WTC11 (cell line): ENCODE measurements at places on chromosomes 3 and 15. TPM values are rescaled to one million over a fixed set of nuclear protein-coding genes. Genes with fewer than 3 reads are reported as not detected.
A peak's percentile ranks its signal among the peaks of the same experiment; 100 is the strongest.

GRCh38 chr15:67026610-67026967, 38.8 kb upstream of the SMAD3 start:
- H3K4me3 ChIP-seq: no peak overlapping the region
- H3K27me3 ChIP-seq: no peaks in the 10 kb centered on the region
- H3K36me3 ChIP-seq: no peaks in the 10 kb centered on the region

DNA sequence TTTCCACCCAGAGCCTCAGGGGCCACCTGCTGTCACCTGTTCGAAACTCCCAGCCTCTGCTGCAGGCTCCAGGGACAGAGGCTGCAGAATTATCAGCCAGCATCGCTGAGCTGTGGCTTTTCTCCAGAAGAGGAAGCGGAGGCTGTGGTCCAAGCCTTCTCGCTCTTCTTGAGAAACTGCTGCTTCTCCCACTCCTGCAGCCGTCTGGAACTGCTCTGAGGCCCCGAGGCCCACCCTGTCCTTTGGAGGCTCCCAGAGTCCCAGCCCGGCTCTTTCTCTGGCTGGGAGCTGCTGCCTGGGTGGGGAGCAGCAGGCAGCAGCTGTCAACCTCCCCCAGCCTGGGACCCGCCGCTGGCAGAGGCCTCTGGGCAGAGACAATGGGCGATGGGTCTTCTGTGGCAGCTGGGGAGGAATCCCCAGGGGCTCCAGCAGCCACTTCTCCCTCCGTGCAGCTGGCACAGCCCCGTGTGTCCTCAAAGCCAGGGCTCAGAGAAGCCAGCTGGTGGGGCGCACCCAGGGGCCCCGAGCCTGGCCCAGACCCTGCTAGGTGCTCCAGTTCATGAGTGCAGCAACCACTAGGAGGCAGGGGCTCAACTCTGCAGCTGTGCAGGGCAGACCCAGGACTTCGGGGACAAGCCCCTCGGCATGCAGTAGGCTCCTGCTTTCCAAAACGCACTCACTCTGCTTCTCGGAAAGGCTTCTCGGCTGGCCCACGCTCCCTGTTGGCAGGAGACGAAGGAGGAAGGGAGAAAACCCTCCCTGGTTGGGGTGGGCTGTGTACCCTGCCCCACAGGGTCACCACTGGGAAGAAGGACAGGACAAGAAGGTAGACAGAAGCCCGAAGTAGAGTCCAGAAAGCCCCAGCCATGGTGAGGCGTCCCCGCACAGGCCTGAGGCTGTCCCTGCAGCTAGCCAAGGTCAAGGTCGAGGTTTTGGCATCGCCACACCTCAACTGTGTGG, 49.9 kb upstream of the FURIN start:
- no peak overlapping the region for H3K4me3 ChIP-seq
- H3K4me1 ChIP-seq: peaks cover 35% of the 10 kb centered on the region
- peak; percentile 50 for DNase-seq
- peaks cover 9% of the 10 kb centered on the region for H3K36me3 ChIP-seq

DNA sequence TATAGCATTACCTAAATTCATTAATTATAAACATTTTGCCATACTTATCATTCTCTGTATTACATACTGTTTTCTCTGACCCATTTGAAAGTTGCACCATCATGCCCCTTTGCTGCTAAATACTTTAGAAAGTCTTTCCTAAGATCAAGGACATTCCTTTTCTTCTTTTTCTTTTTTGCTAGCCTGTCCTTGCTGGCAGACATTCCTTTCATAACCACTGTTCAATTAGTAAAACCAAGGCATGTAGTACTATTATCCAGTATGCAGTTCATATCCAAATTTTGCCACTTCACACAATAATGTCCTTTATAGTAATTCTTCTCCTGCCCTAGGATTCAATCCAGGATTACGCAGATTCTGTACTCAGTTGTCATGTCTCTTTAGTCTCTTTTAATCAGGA, 321.0 kb upstream of the C2CD4B start:
- no peaks in the 10 kb centered on the region for H3K27me3 ChIP-seq
- H3K4me1 ChIP-seq: peaks cover 32% of the 10 kb centered on the region
- H3K36me3 ChIP-seq: no peaks in the 10 kb centered on the region
- no peak overlapping the region for H3K27ac ChIP-seq
- no peak overlapping the region for H3K4me3 ChIP-seq
- DNase-seq: no peak

- no peak for DNase-seq
- no peak overlapping the region for H3K27ac ChIP-seq
- H3K27me3 ChIP-seq: no peaks in the 10 kb centered on the region; the same call in 1 of the 2 replicates
These were observed 30.2 kb upstream of the SLCO2A1 start for GRCh38 chr3:134059671-134060560.

DNA sequence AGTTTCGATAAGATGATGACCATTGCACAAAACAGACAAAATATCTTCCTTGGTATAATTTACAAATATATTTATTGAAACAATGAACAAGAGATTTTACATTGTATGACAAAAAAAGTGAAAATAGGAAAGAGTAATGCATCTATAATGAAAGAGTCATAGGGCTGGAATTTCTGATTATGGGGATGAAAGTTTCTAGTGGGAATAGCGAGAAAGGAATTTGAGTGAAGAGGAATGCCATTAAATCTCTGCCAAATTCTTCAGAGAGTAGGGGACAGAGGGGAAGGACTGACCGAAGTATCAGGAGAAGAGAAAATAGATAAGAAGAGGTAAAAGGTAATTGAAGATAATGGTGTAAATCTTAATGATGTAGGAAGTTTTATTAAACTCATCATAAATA, 125.4 kb downstream of the VGLL3 start:
- no peaks in the 10 kb centered on the region for H3K27me3 ChIP-seq
- DNase-seq: no peak
- peaks cover 11% of the 10 kb centered on the region; the same call in 1 of the 2 replicates for H3K36me3 ChIP-seq
- H3K4me3 ChIP-seq: no peak overlapping the region

GRCh38 chr3:39801216-39801615, 8.2 kb upstream of the MYRIP start:
- peaks cover 16% of the 10 kb centered on the region for H3K27me3 ChIP-seq
- H3K36me3 ChIP-seq: no peaks in the 10 kb centered on the region
- no peak for DNase-seq
- H3K27ac ChIP-seq: no peak overlapping the region

GRCh38 chr3:57281715-57282114, 10.8 kb downstream of the ASB14 start:
- H3K4me3 ChIP-seq: no peak overlapping the region
- no peaks in the 10 kb centered on the region for H3K27me3 ChIP-seq
- peaks cover 18% of the 10 kb centered on the region for H3K36me3 ChIP-seq
- no peaks in the 10 kb centered on the region for H3K4me1 ChIP-seq
- no peak overlapping the region for H3K27ac ChIP-seq

DNA sequence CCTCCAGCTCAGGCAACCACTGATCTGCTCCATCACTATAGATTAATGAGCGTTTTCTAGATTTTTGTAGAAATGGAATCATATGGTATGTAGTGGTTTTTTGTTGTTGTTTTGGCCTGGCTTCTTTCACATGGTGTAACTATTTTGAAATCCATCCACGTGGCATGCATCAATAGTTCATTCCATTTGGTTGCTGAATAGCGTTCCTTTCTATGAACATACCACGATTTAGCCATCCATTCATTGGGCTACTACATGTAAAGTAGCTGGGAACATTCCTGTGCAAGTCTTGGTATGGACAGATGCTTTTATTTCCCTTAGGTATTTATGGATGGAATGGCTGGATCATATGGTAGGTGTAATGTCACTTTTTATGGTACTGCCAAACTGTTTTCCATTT, 10.7 kb upstream of the CHSY1 start:
- no peak for DNase-seq
- no peak overlapping the region for H3K4me3 ChIP-seq
- peaks cover 20% of the 10 kb centered on the region for H3K4me1 ChIP-seq
- H3K27me3 ChIP-seq: no peaks in the 10 kb centered on the region

GRCh38 chr3:112815981-112816380, 30.7 kb downstream of the CD200R1L start:
- DNase-seq: no peak
- no peak overlapping the region for H3K27ac ChIP-seq
- H3K27me3 ChIP-seq: no peaks in the 10 kb centered on the region
- no peak overlapping the region for H3K4me3 ChIP-seq

- H3K36me3 ChIP-seq: no peaks in the 10 kb centered on the region
- H3K4me1 ChIP-seq: peaks cover 22% of the 10 kb centered on the region
- H3K27me3 ChIP-seq: no peaks in the 10 kb centered on the region
- H3K27ac ChIP-seq: no peak overlapping the region
- no peak overlapping the region for H3K4me3 ChIP-seq
- no peak for DNase-seq
These were observed 81.7 kb upstream of the ZPLD1 start for GRCh38 chr3:102353148-102353547.

GRCh38 chr3:156519758-156520162, 35.2 kb downstream of the SSR3 start:
- peaks cover 20% of the 10 kb centered on the region for H3K4me1 ChIP-seq
- no peak overlapping the region for H3K4me3 ChIP-seq
- no peak for DNase-seq
- H3K27ac ChIP-seq: no peak overlapping the region

- peak overlapping the region; percentile 97 for H3K4me3 ChIP-seq
- peaks cover 15% of the 10 kb centered on the region for H3K36me3 ChIP-seq
- peaks cover 3% of the 10 kb centered on the region; the same call in 1 of the 2 replicates for H3K27me3 ChIP-seq
- no peak for DNase-seq
- peaks cover 68% of the 10 kb centered on the region for H3K4me1 ChIP-seq
These were observed 1.8 kb downstream of the SLC6A6 start for GRCh38 chr3:14404186-14404585.

The LRRC3B gene
- 3.0 to 5.3 TPM (median 3.4 TPM) in 3 replicates for total RNA-seq

The GLCE gene
- 10.7 to 12.5 TPM (median 11.3 TPM) in 3 replicates for total RNA-seq

The SAMMSON gene
- 0.11 to 0.13 TPM (median 0.11 TPM) in 3 replicates for total RNA-seq

The CHRNA5 gene
- 21.0 to 23.3 TPM (median 21.2 TPM) in 3 replicates for total RNA-seq

The CHRM5 gene
- not detected in 3 replicates for total RNA-seq

The ALPK3 gene
- total RNA-seq: 16.5 to 23.0 TPM (median 20.9 TPM) in 3 replicates

The HCLS1 gene
- 1.9 to 2.7 TPM (median 2.6 TPM) in 3 replicates for total RNA-seq
